Activated T-cell treated with anti-CD3 and anti-CD28 coated beads, Interleukin-2, amount 50 U/mL, for 1 hour (primary cell): ENCODE measurements at places on chromosomes 3 and 15.

GRCh38 chr3:44568561-44568960, 13.6 kb downstream of the ZKSCAN7 start:
- DNase-seq: no peak

DNA sequence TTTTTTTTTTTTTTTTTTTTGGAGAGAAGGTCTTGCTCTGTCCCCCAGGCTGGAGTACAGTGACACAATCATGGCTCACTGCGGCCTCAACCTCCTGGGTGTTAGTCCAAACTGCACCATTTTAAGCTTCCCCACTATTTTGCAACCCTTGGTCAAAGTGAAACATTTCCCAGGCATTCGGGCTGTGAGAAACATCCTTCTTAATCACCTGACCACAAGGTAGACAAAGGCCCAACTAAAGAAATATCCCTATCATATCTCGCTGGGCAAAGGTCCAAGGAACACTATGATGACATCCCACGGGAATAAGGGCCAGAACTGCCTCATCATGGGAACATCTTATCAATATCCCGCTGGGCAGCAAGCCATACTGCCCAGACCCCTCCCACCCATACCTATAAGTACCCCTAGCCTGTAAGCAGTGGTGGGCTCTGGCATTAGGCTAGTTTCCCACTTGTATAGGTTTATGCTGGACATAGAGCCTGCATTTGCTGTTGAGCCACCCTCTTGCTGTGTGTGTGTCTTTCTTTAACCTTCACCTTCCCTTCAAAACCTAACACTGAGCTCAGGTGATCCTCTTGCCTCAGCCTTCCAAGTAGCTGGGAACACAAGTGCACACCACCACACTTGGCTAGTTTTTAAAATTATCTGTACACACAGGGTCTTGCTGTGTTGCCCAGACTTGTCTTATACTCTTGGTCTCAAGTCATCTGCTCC, 95.2 kb downstream of the SEMA5B start:
- DNase-seq: no peak

DNA sequence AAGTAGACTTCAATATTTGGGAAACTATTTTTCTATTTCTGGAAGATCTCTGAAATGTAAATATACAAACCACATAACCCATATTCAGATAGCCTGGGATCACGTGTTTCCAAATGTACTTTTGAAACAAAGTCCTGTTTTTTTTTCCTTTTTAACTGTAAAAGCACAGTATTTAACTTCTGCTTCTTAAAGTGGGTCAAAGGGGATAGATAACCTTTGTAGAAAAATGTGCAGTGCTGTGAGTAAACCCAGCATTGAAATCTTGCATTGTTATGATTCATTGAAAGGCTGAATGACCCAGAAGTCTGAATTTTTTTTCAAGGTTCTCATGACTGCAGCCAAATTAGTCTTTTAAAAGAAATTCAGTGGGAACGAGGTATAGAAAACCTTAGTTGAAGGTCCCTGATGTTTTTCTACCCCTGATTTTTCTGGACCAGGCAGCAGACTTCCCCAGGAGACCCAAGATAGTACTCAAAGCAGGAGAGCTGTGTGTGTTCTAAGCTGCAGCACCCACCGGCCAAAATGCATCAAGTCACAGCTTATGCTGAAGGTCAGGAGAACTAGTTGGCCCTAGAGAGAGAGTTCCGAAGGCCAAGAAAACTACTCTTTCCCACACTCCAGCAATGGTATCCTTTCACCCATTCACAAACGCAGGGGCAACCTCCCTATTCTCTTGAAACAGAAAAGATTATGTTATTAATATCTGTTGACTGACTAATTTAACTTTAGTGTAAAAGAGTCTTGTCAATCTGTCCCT, 43.6 kb upstream of the APH1B start:
- DNase-seq: no peak

DNA sequence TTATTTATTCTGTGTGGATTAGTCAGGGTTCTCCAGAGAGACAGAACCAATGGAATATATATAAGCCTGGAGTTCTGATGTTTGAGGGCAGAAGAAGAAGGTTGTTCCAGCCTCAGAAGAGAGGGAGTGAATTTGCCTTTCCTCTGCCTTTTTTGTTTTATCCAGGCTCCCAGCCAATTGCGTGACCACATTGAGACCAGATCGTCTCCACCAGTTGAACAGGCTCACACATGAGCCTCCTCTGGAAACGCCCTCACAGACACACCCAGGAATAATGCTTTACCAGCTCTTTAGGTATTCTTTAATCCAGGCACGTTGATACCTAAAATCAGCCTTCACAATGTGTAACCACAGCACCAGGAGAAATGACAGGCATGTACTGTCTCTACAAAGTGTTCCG, 923.1 kb downstream of the TBL1XR1 start:
- DNase-seq: no peak

GRCh38 chr3:77648214-77648613, 608.3 kb downstream of the ROBO2 start:
- DNase-seq: no peak

- peak; percentile 73 for DNase-seq
These were observed 42.5 kb downstream of the CMTM6 start for GRCh38 chr3:32460031-32460749.

- no peak for DNase-seq
These were observed 12.0 kb upstream of the NMNAT3 start for GRCh38 chr3:139689708-139690228.

GRCh38 chr15:80736560-80736959, 41.5 kb downstream of the ABHD17C start:
- DNase-seq: no peak

GRCh38 chr3:184338511-184338945, 1.1 kb downstream of the FAM131A start:
- DNase-seq: no peak
